ENCODE measurements at places on chromosomes 13 and 19. TPM values are rescaled to one million over a fixed set of nuclear protein-coding genes. Genes with fewer than 3 reads are reported as not detected.

DNA sequence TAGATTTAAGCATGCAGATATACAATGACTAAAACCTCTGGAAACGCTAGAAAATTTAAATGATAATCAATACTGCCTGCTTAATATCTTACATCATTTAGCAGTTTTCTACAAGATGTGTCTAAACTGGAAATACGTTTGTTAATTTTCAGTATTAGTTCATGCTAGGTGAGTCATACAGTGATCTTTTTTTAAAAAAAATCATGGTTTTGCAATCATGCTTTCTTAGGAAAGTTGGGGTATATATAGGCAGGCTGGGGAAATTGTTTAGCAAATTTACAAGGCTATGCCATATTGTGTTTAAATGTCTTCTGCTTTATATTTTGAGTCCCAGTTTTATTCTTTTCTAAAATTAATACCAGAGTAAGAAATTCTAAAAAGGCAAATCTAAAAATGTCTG lies 245.4 kb upstream of the SPRY2 start:
- DNase-seq: no peak

Gene EXOC3L2
- total RNA-seq: 6.1 TPM

- DNase-seq: no peak
These were observed 211.7 kb downstream of the LIG4 start for GRCh38 chr13:108003626-108004025.

Gene DCT
- not detected for total RNA-seq

Gene KLF12
- total RNA-seq: 5.4 TPM

DNA sequence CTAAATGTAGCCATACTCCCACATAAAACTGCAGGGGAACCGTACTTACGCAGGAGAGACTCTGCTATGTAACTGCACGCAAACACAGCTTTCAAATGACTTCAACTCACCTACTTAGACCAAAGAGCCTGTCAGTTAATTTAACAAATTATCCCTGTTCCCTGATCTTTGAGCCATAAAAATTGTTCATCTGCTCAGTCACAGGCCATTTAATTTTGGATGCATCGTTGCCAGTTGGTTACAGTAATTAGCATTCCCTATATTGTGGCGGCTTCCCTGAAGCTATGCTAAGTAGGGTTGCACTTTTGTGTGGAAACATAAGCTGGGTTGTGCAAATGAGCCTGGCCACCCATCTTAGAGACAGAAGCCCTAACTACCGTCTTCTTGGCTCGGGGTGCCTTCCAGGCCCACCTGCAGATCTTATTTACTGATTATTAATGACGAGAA lies 21.2 kb upstream of the OBI1 start:
- DNase-seq: no peak

- DNase-seq: no peak
These were observed 94.8 kb downstream of the SOX1 start for GRCh38 chr13:112161521-112162301.

GRCh38 chr13:52926971-52927370 lies 78.5 kb upstream of the PCDH8 start:
- DNase-seq: no peak

Gene GPC6
- 13.8 TPM for total RNA-seq

Gene KLK2
- not detected for total RNA-seq

Gene MYBPC2
- not detected for total RNA-seq

Gene OR4F17
- total RNA-seq: not detected

DNA sequence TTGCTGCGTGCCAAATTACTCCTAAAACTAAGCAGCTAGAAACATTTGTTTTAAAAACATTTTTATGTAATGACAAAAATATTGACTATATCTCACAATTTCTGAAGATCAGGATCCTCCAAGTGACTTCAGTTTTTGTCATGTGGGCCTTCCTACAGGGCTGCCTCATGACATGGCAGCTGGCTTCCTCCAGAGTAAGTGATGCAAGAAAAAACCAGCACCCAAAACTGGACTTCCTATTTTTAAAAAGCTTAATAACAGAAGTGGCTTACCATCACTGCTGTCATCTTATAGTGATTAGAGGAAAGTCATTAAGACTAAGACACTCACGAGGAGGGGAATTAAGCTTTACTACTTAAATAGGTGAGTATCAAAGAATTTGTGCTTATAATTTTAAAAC lies 681.7 kb downstream of the PCDH17 start:
- no peak for DNase-seq

Gene LILRA1
- 1.7 TPM for total RNA-seq

DNA sequence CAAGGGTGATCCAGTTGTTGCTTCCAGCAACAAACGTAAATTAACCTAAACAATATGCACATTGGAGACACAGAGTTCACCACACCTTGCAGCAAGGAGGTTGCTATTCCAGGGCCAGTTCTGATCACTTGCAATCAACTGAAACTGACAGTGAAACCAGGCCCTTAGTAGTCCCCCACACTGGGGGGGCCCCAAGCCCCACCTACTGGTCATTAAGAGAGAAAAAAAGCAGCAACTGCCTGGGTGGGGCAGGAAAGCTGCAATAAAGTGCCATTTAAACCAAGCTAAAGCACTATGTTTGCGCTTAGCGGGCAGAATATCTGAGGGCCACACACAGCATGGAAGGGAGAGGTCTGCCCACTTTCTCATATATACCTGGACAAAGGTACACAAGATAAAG lies 51.5 kb downstream of the ATP7B start:
- no peak for DNase-seq

Gene CFD
- total RNA-seq: 2,325 TPM

DNA sequence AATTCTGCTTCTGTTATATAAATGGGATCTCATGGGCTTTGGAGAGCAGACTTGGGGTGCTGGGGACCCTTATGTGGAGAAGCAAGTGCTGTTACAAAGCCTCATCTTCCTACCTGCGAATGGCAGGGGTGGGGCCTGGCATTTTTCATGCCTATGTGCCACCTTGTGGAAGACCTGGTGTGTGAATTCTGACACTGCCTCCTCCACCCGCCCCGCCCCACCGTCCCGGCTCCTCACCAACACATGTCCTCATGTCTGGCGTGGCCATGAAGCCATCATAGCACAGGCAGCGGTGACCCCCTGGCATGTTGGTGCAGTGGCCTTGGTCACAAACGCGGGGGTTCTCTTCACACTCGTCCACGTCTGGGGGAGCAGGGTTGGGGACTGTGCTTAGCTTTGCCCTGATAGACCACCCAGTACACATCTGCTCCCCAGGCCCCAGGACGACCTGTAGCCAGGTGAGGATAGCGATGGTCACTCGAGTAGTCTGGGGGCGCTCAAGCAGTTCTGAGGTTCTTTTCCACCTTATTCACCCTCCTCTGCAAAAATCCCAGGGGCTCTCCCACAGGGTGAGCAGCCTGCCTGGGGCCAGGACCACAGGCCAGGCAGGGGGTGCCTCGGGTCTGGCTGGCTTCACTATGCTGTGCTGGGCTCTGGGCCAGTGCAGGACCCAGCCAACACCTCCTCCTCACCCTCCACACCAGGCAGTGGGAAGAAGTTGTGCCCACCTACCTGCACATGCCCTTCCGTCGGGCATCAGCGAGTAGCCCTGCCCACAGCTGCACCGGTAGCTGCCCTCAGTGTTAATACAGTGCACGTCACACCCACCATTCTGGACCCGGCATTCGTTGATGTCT lies 32.7 kb downstream of the FBN3 start:
- DNase-seq: no peak

GRCh38 chr19:54616057-54616456 lies 14.2 kb upstream of the LILRB1 start:
- no peak for DNase-seq

DNA sequence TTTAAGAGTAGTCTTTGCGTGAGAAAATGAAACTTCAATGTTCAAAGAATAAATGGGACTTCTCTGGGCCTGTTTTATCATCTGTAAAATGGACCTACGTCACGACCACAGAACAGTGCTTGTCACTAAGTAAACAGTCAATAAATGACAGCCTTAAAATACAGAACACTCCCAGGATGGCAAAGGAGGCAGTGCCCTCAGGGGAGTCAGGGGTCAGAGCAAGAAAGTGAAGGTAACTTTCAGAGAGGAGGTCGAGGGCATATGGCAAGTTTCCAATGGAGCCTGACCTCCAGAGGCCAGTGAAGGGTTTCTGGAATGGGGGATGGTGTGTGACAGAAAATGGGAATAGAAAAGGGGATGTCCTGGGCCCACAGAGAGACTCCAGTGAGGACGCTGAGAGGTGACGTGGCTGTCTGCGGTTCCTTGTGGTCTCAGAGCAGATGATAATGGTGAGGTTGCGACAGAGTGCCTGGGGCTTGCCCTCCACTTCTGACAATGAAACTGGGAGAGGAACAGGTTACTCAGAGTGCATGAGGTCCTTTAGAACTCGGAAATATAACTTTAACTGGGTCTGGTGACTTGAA lies 91.8 kb downstream of the UBL3 start:
- no peak for DNase-seq

DNA sequence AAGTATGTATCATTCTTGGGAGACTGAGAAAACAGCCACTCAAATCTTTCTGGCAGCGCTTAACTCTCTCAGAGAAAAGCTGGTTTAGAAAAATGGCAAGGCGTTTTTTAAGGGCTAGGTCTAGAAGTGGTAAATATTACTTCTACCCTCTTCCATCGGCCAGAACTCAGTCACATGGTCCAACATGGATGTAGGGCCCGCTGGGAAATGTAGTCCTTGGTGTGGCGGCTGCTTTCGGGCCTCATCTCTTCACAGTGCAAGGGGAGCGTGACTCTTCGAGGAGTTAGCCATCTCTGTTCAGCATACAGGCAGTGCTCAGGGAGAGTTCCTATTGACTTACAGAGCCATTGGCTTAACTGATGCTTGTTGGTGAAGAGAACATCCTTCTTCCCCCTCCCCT lies 6.3 kb downstream of the VSTM2B start:
- no peak for DNase-seq

GRCh38 chr19:47020132-47020805 lies 632 bp downstream of the NPAS1 start:
- no peak for DNase-seq

Gene MATK
- total RNA-seq: 1.2 TPM

- no peak for DNase-seq
These were observed 540.6 kb upstream of the MIR17HG start for GRCh38 chr13:90806892-90807291.

- no peak for DNase-seq
These were observed 8.3 kb upstream of the SYCN start for GRCh38 chr19:39212375-39212742.

DNA sequence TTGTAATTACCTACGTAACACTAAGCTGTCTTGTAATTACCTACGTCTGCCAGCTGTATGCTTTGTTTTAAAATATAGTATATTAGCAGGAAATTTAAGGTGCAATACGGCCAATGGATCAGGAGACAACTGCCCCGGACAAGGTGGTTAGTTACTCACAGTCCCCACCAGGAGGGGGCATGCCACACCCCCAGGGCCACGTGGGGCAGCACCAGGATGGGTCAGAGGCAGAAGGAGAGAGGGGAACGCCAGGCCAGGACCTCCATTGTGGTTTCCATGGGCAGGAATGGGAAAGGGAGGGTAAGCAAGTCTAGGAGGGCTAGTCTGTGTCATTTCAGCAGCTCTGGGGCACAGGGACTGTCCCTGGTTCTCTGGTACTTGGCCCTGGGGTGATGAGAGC lies 140.1 kb downstream of the URI1 start:
- no peak for DNase-seq

GRCh38 chr13:33349986-33350826 lies 64.7 kb upstream of the STARD13 start:
- DNase-seq: no peak

DNA sequence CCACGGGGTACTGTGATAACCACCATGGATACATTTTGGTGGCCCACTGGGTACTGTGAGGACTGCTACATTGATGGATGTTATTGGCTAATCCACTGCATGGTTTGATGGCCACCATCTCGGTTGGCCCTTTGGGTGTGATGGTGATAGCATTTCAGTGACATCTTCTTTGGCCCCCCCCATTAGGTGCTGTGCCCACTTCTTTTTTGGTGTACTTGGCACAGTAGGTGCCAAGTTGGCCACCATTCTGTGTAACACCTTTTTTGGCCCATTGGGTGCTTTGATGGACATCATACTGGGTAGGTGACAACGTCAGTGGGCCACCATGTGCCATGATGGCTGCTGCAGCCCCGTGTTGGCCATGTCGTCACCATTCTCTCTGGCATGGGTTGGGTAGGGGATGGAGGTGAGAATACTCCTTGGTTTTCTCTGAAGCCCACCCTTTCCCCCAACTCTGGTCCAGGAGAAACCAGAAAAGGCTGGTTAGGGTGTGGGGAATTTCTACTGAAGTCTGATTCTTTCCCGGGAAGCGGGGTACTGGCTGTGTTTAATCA lies 9.2 kb downstream of the FOXA3 start:
- no peak for DNase-seq

DNA sequence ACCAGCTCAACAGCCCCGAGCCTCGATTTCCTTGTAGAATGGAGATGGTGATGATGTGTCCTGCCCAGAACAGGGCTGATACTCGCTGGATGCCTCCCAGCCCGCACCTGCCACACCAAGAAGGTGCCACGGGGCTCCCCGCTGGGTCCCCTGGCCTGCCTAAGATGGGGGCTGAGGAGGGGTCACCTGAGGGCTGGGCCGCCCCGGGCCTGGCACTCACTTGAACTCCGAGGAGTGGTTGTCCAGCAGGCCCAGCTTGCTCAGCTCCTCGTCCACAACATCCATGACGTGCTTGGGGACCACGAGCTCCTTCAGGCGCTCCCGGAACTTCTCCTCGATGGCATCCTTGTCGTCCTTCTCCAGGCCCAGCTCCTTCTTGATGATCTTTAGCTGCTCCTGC lies 14.4 kb downstream of the LONP1 start:
- no peak for DNase-seq

DNA sequence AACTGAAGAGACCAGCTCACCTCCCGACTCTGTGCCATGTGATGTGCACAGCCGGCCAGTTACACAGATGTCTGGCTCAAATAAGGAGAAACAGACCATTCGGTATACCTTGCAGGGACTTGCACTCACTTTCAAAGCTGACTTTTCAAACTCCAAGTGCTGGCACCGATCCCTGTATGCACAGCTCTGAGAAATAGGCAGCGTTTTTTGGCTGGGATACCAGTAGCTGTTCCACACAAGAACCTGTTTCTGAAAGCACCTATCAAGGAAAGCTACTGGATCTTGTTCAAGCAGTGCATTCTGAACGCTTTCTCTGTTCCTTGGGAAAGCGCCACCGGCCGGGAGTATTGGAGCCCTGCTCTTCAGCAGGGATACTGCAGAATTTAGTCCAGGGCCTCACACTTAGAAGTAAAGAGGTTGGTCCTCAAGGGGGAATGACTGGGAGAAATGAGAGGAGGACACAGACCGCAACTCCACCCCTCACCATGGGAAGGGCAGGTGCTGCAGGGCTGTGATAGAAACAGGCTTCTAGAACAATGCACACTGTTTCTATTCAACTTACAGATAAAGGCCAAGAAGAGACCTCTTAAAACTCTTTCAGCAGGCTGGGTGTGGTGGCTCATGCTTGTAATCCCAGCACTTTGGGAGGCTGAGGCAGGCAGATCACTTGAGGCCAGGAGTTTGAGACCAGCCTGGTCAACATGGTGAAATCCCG lies 53.6 kb upstream of the PABPC3 start:
- DNase-seq: no peak

- no peak for DNase-seq
These were observed 24.7 kb upstream of the MIER2 start for GRCh38 chr19:369256-369655.

- no peak for DNase-seq
These were observed 8.9 kb downstream of the ZNF101 start for GRCh38 chr19:19677579-19677978.

All from vagina (tissue), 2 donors.